ENCODE measurements at places on chromosomes 7 and 10.

DNA sequence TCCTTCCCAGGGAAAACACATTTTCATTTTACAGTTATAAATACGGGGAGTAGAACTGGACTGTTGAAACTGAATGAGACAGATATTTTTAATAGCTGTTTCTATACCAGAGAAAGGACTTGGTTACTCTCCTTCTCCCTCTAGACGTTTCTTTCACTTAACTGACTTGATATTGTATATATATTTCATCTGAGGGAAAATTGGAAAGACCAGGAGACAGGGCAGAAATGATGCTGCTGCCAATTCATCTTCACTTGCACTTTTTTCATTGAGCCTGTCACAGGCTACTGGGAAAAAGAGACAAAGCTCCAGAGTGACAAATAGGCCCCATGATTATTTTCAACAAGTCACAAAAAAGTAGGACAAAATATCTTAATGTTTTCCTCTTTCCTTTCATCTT, 636.0 kb upstream of the TPK1 start:
- DNase-seq: no peak

GRCh38 chr10:24715246-24715769, 8.4 kb downstream of the ARHGAP21 start:
- no peak for DNase-seq

DNA sequence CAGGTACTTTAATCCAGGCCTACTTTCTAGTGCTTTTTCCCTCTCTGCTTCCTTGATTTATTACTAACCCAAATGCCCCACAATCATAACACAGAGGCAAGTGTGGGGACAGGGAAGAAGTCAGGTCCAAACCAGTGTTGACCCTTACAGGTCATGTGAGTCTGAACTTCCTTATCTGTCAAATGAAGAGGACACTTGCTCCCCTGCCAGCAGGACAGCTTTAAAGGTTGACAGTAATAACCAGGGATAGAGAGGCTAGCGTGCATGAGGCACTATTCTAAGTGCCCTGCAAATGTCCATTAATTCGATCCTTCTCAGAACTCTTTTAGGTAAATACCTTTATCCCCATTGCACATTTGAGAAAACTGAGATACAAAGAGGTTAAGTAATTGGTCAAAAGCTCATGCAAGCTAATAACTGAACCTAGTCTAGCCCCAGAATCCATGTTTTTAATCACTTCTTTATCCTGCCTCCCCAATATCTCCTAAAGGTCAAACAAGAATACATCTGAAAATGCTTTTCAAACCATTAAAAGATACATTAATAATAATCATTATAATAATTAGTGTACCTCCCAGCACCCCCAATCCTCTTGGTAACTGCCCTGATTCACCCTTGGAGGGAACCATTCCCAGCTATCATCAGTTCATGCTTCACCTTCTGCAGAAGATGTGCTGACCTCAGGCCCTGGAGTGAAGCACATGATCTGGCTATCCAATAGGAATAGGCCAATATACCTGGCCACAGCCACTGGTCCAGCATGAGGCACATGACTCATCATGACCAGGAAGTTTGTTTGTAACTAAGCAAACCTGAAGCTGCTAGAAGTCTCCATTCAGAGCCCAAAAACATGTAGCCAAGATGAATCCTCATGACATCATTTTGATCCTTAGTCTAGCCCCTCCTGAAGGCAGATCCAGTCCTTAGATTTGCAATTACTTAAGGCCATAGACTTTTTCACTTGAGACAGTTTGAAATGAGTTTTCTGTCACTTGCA, 40.7 kb downstream of the SGMS1 start:
- no peak for DNase-seq

DNA sequence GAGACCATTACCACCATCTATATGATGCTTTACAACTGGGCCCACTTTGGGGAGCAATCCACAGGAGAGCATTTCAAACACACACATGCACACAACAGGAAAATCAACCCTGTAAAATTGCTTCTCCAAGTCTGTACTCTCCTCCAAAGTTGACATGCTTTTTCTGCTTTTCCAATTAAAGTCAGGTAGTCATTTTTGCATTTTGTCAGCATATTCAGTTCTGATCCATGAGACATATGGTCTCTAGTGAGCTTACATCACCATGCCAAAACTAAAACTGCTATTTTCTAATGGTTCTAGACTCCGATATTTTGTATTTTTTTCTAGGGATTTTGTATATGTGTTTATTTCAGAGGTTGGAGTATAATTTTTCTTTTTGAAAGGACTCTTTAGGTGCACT, 373.5 kb upstream of the LRRTM3 start:
- no peak for DNase-seq

- DNase-seq: no peak
These were observed 73.3 kb upstream of the GSDME start for GRCh38 chr7:24830440-24831050.

- DNase-seq: no peak
These were observed 70.1 kb downstream of the COBL start for GRCh38 chr7:51246258-51247245.

GRCh38 chr10:47334466-47335295, 12.4 kb downstream of the GDF2 start:
- no peak for DNase-seq

- no peak for DNase-seq
These were observed 45.9 kb upstream of the ITGB8 start for GRCh38 chr7:20284771-20285143.

DNA sequence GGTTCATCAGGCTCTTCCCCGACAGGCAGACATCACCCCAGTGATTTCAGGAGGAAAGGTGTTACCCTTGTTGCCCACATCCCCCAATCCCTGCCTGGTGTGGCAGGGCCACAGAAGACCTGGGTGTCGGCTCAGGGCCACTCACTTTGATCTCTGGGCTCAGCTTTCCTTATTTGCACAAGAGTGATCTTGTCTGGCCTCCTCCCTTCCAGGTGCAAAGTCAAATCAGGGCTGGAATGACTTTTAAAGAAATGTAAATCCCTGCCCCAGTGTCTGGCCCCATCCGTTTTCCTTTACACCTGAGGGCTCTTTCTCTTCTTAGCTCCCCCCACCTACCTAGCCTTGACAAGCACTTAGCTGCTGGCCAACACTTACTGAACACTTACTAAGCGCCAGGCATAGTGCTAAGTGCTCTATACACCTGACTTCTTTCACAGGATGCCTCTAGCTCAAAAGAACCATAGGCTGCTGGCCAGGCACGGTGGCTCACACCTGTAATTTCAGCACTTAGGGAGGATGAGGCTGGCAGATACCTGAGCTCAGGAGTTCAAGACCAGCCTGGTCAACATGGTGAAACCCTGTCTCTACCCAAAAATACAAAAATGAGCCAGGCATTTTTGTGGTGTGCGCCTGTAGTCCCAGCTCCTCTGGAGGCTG, 979 bp upstream of the NODAL start:
- peak; percentile 39 for DNase-seq

- no peak for DNase-seq
These were observed 6.6 kb downstream of the CPA1 start for GRCh38 chr7:130386876-130387275.

GRCh38 chr7:18489624-18490023, 5.9 kb upstream of the HDAC9 start:
- no peak for DNase-seq

GRCh38 chr10:43372765-43373361, 1.4 kb downstream of the FXYD4 start:
- no peak for DNase-seq

- peak; percentile 62 for DNase-seq
These were observed 3.9 kb upstream of the NRF1 start for GRCh38 chr7:129607471-129608120.

DNA sequence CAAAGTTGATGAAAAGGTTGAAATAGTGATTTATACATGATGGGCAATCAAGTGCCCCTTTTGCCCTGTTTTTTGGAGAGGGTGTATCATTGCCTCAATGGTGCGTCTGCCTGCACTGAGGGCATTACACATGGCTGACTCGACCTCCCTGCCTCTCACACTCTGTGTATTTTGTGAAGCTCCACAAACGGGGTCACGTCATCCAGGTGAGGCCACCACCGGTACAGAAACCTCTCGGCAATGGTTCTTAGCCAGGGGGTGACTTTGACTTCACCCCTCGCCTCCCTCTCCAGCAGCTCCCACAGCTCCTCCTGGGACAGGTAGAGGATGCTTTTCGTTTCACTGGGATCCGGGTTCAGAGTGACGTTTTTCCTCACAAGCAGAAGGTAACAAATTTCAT, 6.3 kb downstream of the IDI2 start:
- DNase-seq: no peak

GRCh38 chr10:133346413-133346812, 760 bp upstream of the PRAP1 start:
- no peak for DNase-seq

GRCh38 chr10:86798611-86799010, 42.2 kb downstream of the BMPR1A start:
- no peak for DNase-seq

- DNase-seq: no peak
These were observed 6.0 kb downstream of the ALOX5 start for GRCh38 chr10:45379891-45380540.

DNA sequence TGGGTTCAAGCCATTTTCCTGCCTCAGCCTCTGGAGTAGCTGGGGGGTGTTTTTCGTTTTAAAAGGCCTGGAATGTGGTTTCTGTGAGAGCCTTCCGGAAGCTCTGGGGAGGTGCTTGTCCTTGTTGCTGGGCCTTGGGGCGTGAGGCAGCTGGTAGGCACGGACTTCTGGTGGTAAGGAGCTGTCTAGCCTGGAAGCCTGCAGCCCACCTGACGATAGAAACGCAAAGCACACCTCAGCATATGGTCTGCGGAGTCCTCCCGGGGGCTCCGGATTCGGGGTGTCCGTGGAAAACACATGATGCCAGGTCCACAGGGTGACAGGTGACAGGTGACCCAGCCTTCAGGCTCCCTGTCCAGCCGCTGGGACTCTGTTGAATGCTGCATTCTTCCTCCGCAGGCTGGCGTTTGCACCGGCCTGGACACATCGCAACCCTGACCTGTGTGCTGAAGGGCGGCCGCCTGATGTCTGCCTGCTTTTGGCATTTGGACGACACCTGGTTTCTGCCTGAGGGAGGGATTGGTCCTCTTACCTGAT, 37.3 kb downstream of the INPP5A start:
- peak; percentile 45 for DNase-seq

DNA sequence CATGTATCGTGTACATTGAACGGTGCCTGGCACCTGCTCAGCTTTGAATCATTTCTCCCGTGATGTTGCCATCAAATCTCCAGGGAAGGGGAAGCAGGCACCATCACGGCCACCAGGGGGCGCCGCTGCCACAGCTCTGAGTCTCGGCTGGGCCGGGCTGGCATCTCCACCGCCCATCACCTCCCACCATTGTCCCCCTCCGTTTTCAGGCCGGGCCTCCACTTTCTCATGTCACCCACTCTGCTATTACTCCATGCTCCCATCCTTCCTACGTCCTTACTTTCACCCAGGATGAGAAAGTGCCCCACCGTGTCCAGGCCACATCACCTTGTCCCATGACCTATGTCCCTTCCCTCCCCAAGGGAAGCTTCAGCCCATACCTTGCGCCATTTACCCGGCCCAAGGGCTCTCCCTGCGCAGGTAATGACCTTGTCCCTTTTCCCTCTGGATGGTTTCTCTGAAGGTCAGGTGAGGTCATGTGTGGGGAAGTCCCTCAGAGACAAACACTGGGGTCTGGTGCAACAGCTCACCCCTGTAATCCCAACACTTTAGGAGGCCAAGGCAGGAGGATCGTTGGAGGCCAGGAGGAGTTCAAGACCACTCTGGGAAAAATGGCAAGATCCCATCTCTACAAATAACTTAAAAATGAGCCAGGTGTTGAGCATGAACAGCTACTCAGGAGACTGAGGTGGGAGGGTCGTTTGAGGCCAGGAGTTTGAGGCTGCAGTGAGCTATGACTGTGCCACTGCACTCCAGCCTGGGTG, 31.8 kb upstream of the OCM2 start:
- peak; percentile 89 for DNase-seq

DNA sequence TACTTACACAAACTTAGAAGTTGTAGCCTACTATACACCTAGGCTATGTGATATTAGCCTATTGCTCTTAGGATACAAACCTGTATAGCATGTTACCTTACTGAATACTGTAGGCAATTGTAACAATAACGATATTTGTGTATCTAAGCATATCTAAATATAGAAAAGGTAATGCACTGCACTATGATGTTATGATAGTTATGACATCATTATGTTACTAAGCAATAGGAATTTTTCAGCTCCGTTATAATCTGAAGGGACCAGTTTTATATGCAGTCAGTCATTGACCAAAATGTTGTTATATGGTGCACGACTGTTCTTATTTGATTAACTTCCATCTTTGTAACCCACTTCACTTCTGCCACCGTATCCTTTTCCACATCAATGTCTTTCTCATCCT, 62.0 kb downstream of the CCSER2 start:
- no peak for DNase-seq

DNA sequence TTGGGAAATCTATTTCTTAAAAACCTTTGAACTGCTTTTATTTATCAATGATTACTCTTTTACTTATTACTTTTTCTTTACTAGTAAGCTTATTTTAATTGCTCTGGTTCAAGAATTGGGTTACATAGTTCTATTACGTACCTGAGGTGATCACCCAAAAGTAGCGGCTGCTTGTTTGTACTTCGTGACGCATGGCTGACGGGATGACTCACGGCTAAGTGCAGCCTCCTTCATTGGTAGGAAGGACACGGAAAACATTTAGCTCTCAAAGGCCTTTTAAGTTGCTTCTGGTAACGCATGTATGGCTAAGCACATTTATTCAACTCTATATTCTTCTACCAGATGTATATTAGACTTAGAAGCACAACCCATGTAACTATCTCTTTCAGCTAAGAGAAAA, 285.8 kb upstream of the SP4 start:
- DNase-seq: no peak

- DNase-seq: no peak
These were observed 551.0 kb upstream of the ZWINT start for GRCh38 chr10:56912043-56912442.

DNA sequence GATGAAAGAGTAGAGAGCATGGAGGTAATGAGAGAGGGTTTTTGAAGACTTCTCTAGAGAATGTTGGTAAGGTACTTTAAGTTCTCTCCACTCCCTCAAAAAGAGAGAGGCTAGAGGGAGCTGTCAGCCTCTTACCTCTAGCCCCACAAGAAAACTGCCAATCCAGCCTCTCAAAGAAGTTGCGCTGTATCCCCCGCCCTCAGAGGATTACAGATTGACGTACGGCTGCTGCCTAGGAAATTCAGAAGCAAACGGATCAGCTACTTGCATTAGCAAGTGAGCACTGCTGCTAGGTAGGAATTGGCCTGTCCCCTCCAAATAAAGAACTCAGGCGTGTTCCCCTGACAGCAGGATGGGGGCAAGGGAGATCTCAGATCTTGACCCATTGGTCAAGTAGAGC, 34.2 kb downstream of the TYW1B start:
- no peak for DNase-seq

DNA sequence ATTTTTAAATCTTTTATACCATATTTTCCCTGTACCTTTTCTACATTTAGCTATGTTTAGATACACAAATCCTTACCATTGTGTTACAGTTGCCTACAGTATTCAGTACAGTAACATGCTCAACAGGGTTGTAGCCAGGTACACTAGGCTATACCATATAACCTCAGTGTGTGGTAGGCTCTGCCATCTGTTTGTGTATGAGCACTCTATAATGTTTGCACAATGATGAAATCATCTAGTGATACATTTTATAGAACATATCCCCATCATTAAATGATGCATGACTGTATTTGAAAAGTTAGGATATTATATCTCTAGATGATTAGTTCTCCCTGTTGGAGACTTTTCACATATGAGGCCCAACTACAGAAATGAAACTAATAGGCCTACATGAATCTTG, 188.6 kb downstream of the STK31 start:
- DNase-seq: no peak

Data from HT-29 (cell line).